NCI-H1436 treated with DMSO at 0.1 percent for 48 hours (cell line): ENCODE measurements at places on chromosomes 16 and 17.

GRCh38 chr16:2425008-2425518 is 4.2 kb upstream of the CCNF start:
- DNase-seq = no peak

GRCh38 chr16:28218109-28218508 is 6.3 kb upstream of the XPO6 start:
- no peak for DNase-seq

DNA sequence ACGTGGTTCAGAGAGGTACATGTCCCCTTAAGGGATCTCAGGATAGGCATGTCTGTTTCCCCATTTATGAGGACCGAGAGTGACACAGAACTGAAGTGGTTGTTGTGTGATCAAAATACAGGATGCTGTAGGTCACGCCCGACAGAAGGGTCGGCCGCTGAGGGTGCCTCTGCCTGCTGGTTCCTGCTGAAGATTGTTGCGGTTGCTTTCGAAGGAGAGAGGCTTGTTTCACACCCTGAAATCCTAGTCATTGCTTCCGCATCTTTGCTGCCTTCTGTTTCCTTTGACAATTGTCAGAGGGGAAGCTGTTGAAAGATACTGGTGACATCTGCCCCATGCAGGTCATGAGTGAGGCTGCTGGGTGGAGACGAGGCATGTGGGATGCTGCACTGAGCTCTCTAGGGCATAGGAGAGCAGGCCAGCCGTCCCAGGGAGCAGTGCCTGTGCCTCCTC is 3.8 kb upstream of the NAT9 start:
- no peak for DNase-seq

GRCh38 chr16:47366228-47366627 is 94.6 kb downstream of the ITFG1 start:
- DNase-seq = no peak

DNA sequence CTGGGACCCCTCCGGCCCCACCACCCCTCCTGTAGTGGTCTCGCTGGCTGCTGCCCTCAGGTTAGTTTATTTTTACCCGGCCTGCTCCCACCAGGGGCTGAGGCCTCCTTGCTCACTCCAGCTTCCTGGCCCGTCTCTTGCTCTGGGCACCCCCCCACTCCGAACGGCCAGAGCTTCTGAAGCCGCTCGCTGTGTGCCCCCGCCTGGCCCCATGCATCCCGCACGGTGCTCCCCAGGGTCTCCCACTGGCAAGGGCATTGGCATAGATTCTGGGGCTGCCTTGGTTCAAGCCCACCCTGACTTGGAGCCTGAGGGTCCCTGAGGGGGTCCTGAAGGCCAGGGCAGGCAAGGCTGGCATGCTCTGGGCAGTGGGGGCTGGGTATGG is 186.4 kb downstream of the SEC14L1 start:
- DNase-seq = no peak

DNA sequence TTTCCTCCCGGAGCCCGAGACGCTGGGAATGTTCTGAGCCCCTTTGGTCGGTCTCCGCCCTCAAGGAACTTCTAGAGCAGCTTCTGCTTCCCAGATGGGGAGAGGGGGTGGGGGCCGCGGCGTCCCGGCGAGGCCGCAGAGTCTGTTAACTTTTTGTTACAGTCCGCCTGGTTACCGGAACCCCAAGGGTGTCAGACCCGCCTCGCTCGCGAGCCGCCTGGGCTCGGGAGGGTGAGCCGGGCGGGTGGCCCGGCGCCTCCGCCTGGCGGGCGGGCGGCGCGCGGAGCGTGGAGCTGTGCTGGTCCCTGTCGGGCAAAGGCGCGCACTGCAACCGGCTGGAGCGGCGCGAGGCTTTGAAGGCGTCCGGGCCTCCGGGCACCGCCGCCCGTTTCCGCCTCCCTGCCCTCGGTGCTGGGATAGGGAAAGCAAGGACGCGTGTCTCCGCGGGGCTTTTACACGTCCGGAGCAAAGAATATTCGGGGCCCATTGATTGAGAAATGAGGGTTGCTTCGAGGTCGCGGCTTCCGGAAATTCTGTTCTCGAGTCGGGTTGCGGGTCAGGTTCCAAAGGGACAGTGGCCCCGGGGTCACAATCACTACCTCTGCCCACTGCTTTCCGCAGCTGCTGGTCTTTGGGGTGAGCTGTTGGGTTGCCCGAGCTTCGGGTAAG is 1.7 kb downstream of the HS3ST3B1 start:
- DNase-seq = no peak

- DNase-seq = no peak
These were observed 83.5 kb downstream of the ADCY9 start for GRCh38 chr16:4032768-4033167.

GRCh38 chr16:17265154-17265553 is 205.6 kb downstream of the XYLT1 start:
- DNase-seq = no peak

DNA sequence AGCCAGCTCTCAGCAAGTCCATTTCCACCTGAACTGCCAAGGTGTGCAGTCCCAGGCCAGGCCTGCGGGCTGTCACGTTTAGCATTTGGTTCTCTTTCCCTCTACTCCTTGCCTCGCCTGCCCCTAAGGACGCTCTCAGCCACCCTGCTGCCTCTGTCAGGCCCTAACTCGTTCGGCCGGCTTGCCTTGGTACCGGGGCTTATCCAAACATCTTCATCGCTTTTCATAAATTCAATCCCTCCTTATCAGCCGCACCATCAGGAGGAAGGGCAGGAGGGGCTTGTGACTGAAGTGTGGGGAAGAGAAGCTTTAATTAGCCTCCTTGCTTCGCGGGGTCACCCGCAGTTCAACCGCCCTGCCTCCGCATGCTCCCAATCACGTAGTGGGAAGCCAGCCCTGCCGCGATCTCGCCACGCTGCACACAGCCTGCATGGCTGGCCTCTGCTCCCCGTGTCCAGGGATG is 231.1 kb downstream of the SOX9 start:
- DNase-seq = no peak

DNA sequence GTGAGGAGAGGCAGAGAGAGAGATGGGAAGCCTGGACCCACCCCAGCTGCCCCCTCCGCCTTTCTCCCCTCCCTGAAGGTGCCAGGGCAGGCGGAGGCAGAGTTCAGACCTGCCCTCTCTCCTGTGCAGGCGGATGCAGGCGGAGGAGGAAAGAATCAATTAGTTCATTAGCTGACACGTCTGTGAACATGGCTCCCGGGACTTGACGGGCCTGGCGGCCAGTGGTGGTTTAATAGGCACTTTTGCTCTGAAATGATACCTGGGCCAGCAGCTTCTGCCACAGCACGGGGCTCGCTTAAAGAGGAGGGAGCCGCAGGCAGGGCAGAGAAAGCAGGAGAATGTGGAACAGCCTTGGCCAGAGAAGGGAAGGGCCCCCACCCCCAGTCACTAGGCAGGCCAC is 98.1 kb downstream of the SDK2 start:
- no peak for DNase-seq

DNA sequence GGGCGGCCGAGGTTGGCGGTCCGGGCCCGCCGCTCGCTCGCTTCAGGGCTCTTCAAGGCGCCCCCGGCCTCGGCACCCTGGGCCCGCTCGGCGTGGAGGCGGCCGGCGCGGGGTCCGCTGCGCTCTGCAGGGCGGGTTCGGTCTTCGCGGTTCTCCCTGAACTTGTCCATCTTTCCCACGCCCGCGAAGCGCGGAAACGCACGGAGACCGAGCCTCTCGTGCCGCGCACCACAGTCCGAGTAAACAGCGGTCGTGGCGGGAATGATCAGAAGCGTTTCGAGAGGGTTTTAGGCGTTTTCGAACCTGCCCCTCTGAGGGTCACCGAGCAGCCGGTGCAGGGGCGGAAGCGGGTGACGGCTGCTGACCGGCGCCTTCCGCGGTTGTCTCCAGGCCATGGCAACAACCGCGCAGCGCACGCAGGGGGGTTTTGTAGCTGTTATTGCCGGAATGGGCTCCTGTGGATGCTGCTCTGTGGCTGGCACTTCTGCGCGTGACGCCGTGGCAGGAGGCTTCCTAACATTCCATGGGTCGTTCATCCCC is 414 bp downstream of the NARF start:
- DNase-seq = no peak

- DNase-seq = no peak
These were observed 417.2 kb upstream of the XYLT1 start for GRCh38 chr16:17887963-17888362.

DNA sequence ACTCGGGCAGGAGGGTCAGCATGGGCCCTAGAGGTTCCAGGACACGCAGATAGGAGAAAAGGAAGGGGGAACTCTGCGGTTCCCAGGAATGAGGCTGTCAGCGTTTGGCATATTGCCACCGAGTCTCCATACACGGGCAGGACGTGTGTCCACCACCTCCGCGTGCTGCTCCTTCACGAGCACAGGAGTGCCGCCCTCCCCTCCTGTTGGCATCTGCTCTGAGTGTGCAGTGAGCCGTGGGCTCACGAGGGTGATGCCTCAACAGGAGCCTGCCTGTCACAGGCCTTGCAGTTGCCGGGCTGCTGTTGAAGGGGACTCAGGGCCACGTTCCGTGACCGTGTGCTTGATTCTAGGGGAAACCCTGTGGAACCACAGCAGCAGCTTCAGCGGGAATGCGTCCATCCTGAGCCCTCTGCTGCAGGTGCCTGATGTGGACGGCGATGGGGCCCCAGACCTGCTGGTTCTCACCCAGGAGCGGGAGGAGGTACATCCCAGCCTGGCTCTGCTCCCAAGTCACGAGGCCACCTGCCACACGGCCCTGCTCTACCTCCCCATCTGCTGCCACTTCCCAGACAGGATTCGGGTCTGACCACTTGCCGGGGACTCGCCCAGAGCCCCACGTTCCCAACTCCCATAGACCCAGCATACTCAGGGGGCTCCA is 14.6 kb downstream of the RGS11 start:
- DNase-seq = no peak

DNA sequence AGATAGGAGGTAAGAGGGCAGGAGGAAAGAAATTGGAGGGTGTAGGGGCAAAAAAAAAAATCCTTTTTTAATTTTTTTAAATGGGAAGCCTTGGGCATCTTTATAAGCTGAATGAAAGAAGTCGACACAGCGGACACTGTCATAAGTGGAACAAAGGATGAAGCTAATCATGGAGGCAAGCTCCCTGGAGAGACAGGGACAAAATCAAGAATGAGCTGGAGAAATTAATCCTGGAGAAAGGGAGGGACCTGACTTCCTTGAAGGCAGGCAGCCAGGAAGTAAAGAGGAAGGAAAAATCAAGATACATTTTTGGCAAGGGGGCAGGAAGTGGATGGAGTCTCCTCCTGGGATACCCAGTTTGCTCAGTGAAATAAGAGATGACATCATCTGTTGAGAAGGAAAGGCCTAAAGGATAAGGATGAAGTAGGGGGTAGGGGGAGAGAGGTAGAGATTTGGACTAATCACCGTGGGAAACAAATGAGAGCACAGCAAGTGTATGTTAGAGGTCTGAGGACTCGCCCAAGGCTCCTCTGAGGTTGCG is 179.3 kb downstream of the SLC39A11 start:
- no peak for DNase-seq

DNA sequence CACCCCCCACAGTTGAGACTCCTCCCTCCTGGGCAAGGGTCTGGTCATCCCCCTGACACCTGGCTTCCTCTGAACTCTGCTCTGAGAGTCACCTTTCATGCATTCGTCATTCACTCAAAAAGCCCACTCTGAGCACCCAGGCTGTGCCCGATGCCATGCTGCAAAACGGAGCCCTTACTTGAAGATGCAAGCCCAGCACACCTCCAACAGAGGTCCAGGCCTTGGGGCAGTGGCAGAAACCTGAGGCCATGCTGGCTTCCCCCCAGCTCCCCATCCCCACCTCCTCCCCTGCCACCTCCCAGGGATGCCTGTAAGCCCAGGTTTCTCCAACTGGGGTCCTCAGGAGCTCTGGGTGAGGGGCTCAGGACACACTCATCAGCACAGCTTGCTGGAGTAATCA is 67.7 kb upstream of the TNRC6C start:
- DNase-seq = no peak
